Stimulated activated CD4-positive, alpha-beta T cell treated with anti-CD3 and anti-CD28 coated beads, Interleukin-4, amount 100 ng/mL, for 48 hours (primary cell): ENCODE measurements at places on chromosomes 16 and 17.

DNA sequence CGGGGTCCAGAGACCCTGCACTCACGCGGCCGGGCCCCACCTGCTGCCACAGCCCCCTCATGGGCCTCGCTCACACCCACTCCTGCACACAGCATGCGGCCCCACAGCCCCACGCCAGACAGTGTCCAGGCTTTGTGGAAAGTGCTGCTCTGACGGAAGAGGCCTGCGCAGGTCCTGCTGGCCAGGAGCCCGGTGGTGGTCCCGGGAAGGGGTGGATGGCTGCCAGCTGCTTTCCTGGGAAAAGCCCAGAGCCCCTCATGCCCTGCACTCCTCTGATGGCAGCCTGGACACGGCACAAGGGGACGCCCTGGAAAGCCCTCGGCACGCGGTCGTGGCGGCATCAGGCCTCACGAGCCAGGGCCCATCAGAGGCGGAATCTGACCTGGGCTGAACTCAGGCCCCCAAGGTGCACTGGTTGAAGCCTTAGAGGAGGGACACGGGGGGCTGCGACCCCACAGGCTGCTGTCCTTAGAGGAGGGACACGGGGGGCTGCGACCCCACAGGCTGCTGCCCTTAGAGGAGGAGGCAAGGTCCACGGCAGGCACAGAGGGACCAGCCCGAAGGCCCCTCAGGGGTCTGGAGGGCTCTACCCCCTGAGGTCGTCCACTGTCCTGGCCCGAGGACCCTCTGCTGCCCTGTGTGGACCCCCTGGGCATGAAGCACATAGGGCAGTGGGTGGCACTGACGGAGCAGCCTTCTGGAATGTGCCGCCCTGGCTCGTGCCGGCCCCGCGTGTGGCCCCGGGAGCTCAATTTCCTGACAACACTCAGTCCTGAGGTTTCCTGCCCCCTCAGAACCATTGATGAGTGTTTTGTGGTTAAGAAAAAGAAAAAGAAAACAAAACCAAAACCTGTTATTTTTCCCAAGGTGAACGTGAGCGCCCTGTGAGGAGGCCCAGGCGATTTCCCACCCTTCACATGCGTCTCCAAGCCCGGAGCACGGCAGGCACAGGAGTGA, 22.1 kb downstream of the SOX8 start:
- peak; percentile 49 for DNase-seq

DNA sequence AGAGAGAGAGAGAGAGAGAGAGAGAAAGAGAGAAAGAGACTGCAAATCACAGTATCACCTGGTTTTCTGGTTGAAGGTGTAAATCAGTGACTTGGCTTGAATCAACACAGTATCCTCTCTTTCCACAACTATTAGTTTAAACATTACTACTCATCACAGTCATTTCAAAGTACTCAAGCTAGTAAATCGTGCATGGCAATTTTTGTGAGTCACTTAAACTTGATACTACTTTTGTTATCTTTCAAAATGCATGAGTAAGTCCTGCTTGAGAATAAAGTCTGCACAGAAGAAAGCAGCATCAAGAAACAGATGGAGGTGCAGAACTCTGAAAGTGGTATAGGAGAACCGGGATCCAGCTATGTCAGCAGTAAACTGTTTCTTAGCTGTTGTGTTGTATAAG, 535.4 kb downstream of the CDH8 start:
- no peak for DNase-seq

DNA sequence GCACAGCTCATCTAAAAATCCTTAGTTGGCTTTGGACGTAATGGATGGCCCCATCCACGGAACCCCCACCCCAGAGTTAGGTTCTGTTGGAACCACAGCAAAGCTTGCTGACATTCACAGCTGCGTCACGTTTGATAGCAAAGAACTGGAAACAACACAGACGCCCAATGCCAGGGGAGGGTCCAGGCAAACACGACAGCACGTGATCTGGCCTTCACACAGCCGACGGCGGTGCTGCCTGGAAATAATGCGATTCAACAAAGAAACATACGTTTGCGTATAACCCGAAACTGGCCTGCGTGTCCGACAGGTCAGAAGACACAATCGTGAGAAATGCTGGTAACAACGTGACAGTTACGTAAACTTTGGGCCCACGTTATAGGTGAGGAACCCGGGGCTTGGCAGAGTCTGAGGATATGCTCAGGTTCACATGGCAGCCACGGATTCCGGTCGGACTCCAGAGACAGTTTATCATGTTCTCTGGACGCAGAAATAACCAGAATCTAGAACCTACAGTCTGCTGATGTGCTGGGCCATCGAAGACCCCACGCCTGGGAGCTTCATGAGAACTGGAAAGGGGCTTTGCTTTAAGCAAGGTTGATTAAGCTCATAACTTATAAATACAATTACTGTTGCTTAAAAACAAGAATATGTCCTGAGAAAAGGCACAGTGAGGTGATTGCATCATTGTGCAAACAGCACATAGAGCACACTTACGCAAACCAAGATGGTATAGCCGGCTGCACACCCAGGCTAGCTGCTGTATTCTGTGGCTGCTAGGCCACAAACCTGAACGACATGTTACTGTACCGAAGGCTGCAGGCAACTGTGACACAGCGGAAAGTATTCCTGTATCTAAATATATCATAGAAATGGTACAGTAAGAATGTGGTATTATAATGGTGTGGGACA, 70.4 kb downstream of the RPH3AL start:
- no peak for DNase-seq

DNA sequence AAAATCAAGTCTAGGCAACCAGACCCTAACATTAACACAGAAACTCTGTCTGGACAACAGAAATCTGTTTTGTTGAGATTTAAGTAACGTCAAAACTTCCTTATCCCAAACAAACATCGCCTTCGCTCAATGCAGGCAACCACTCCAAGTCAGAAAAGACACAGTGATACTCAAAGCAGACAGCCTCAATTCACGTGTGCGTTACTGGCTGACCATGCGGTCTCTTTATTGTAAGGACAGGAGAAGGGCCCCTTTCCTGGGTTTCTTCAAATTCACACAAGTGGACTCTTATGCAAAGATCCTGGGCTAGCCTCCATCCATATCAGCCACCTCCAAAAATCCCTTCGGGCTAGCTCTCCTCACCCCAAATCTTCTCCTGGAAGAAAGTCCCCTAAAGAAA, 467.7 kb downstream of the SOX9 start:
- DNase-seq, result no peak

DNA sequence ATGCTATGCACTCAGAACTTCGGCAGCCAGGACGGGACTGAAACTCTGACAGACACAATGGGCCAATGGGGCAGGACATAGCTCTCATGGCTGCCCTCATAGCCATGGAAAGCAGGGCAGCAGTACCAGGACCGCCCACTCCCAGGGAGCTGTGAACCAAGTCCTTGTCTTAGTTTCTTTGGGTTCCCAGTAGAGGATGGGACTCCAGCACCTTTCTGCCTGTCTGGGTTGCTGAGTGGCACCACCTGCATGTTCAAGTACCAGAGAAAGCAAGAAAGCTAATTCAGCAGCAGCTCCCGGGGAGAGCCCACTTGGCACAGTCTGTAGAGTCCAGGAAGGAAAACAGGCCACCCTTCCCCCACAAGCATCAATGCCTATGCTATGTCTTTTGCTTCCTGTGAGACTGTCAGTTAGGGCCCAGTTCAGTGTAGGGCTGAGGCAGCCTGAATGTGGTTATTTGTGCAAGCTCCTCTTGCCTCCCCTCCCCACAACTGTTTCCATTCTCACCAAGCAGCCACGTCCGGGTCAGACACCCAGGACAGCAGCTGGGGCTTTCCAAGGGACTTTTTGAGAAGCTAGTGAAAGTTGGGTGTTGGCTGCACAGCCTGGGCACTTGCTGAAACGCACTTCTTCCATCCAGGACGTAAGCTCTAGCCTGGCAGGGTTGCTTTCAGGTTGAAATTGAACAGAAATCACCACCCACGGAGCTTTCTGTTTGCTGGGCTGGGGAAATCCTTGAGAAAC, 7.8 kb downstream of the SUPT4H1 start:
- peak; percentile 86 for DNase-seq

DNA sequence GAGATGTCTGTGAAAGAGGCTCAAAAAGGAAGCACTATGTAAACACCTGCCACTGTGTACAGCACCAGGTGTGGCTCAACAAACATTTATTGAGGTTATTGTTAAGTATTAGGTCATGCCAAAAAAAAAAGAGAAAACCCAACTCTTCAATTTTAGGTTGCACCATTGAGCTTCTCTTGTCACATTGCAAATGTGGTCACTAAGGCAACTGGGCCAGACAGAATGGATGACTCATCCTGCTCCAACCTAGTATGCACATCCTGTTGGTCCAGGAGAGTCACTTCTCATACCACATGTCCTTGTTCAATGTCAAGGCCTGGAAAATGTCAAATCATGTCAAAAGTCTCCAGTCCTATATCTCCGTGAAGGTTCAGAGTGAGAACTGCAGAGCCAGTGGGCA, 25.0 kb downstream of the HOXB1 start:
- no peak for DNase-seq

DNA sequence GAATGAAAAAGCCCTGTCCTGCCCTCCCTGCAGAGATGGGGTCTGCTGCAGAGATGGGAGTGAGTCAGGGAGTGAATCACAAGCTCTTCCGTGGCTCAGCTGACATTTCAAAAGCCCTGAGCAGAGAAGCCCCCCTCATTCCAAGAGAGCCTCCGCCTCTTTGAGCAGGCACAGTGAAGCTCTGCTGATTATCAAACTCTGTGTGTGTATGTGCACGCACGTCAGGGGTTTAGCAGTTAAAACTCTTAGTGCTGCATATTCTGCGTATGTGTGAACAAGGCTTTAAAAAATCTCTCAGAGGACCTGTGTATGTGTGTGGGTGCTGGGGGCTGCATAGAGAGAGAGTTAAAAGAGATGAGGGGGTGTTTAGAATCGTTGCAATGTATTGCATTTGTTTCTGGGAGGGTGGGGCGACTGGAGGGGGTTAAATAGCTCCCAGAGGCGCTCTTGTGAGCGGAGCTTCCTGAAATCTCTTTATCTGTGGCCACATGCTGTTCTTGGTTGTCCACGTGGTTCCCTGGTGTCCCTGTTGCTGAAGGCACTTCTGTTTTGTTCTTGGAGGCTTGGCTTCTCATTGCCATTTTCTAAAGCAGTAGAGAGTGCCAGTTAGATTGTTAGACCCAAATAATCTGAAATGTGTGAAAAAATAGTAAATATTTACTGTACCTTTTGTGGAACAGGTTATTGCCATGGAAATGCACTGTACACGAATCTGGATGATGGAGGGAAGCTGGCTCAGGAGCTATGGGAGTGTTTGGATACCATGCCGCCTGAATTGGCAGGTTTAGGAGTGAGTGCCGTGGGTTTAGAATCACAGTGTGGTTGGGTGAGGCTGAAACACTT, 116.6 kb downstream of the PRKCB start:
- DNase-seq, result peak; percentile 16

DNA sequence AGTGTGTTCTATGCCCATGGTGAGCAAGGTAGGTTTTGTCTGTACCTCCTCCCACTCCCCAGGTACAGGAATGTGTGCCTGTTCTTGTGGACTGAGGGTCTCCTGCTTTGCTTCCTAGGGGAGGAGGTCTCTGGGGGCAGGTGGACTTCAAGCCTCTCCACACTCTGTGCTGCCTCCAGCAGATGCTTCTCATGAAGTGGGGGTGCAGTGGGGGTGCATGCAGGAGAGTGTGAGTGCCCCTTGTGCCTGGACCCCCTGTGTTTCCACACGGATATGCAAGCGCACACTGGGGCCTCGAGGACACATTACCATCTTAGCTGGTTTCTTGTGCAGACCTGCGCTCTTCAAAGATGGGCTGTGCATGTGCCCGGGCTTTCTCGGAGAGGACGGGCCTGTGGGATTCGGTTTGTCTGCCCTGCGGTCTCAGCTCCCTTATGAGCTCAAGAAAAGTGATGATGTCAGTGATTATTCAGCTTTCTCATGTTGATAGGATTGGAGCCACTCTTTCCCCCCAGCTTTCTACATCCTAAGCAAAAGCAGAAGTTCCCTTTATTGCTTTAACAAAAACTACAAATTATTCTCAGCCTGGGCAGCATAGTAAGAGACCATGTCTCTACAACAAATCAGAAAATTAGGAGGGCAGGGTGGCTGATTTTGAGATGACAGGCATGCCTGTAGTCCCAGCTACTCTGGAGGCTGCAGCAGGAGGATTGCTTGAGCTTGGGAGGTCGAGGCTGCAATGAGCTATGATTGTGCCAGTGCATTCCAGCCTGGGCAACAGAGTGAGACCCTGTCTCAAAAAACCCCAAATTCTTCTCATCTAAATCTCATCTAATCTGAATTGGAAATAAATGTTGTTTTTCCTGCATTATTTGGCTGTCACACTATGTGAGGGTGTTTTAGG, 86.8 kb downstream of the RPTOR start:
- no peak for DNase-seq

GRCh38 chr16:88722784-88723506, 16.6 kb downstream of the CTU2 start:
- DNase-seq, result no peak

- DNase-seq, result peak; percentile 82
Measured at GRCh38 chr16:88686439-88687253, at the start of gene SNAI3. Gene SNAI3 (minus strand): TSS chr16:88686507. CDS start chr16:88686406, 101 bp downstream.

GRCh38 chr16:4684763-4685162, 8.6 kb upstream of the NUDT16L1 start:
- DNase-seq, result no peak

GRCh38 chr17:214881-215331, 33.5 kb upstream of the DOC2B start:
- DNase-seq, result no peak

DNA sequence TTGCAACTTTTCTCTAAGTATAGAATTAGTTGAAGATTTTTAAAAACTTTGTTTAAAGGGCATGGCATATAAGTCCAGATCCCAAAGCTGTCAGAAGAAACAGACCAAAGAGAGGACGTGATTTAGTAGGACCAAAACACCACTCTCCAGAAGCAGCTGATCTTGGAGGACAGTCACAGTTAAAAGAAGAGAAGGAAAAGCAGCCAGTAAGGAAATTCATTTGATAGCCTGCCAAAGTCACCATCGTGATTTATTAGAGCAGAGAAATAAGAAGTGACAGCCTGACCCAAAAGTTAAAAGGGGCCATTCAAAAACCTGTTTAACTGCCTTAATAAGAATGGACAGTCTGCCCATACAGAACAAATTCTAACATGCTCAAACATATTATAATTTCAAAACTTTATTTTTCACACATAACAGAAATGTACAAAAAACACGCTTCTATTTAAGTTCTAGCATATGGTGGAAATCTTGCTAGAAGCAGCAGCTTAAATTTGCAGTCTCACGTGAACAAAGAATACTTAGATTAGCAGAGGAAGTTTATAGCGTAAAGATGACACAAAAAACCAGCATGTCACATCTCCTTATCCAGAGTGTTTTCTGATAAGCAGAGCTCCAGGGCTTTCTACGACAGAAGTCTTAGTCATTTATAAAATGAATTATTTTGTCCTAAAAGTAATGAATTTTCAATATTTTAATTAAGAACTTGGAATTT, 37.2 kb downstream of the TXNDC11 start:
- DNase-seq, result no peak

GRCh38 chr17:17557796-17558195, 33.7 kb downstream of the PEMT start:
- no peak for DNase-seq

GRCh38 chr17:51813140-51813783, 345.3 kb downstream of the CA10 start:
- no peak for DNase-seq

GRCh38 chr16:26791169-26791568, 275.6 kb upstream of the C16orf82 start:
- no peak for DNase-seq
